ENCODE measurements at places on chromosomes 1 and 21. TPM values are rescaled to one million over a fixed set of nuclear protein-coding genes. Genes with fewer than 3 reads are reported as not detected.
A peak's percentile ranks its signal among the peaks of the same experiment; 100 is the strongest.

DNA sequence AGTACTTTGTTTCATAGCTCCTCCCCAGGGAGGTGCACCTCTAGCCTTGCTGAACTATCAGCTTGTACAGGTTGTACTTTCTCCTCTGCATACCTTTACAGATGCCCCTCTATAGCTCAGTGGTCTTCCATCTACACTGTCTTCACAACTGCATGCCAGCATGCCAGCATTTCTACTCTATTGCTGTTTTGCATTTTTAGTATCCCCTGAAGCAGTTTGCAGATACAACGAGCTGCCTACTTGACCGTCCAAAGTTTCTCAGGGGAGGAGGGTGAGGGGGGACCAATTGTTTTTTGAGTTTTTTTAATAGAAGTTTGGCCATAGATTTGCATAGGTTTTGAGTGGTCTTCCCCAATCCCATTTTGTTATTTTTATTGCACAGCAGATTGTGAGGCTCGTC lies 27.6 kb upstream of the CTH start:
- no peak overlapping the region for H3K27ac ChIP-seq
- H3K36me3 ChIP-seq: no peaks in the 10 kb centered on the region
- no peaks in the 10 kb centered on the region for H3K4me1 ChIP-seq

The IFNAR1 gene
- total RNA-seq: 17.7 TPM

DNA sequence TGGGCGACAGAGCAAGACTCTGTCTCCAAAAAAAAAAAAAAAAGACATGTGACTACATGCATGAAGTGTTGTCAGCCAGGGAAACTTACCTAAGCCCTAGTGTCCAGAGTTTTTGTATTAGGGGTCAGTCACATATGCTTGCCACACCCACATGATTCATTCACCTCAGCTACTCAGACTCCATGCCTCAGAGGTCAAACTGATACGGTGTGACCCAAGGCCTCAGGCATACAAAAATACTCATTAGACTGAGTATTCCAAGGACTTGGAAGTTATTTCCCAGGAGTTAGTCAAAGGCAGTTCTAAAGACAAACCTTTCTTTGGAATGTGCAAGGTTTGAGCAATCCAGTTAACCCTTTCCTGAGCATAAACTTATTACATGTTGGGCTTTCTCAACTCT lies 6.3 kb upstream of the TRIM33 start:
- no peak overlapping the region for H3K27ac ChIP-seq
- no peak overlapping the region for H3K4me3 ChIP-seq
- peaks cover 1% of the 10 kb centered on the region for H3K27me3 ChIP-seq
- H3K4me1 ChIP-seq: no peaks in the 10 kb centered on the region

- H3K4me3 ChIP-seq: no peak overlapping the region
- H3K36me3 ChIP-seq: no peaks in the 10 kb centered on the region
- H3K4me1 ChIP-seq: no peaks in the 10 kb centered on the region
- H3K27ac ChIP-seq: no peak overlapping the region
- peaks cover 2% of the 10 kb centered on the region for H3K27me3 ChIP-seq
These were observed 2.7 kb upstream of the FMO1 start for GRCh38 chr1:171245458-171246064.

DNA sequence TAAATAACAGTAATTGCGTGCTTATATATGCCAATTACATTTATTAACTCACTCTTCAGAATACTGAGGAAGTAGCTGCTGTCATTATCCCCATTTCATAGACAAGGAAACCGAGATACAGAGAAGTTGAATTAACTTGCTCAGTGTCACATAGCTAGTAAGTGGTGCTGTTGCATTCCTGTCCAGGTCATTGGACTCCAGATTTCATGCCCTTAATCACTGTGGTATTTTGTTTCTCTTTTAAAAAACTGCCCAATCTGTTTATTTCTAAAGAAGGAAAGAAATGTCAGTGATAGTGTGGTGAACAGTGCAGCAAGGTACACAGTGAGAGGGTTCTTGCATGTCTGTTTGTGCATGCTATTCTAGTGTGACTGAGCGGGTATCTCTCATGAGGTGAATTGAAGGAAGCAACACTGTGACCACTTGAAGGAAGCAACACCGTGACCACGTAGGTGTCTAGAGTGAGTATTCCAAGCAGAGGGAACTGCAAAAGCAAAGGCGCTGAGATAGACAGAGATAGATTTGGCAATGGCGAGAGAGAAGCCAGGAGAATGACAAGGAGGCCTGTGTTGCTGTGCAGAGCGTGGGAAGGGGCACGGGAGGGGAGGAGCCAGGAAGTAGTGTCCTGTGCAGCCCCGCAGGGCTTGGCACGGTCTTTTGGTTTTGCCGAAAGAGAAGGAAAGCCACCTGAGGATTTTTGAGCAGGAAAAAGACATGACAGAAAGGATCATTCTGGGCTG lies 95.9 kb downstream of the CAMTA1 start:
- no peak for DNase-seq
- peaks cover 3% of the 10 kb centered on the region for H3K4me1 ChIP-seq
- no peaks in the 10 kb centered on the region for H3K27me3 ChIP-seq
- no peak overlapping the region for H3K4me3 ChIP-seq

The VHLL gene
- total RNA-seq: not detected

The RSPO1 gene
- total RNA-seq: not detected

GRCh38 chr21:33246963-33247362 lies 17.2 kb downstream of the IFNAR2 start:
- H3K36me3 ChIP-seq: peaks cover 4% of the 10 kb centered on the region
- peaks cover 2% of the 10 kb centered on the region for H3K4me1 ChIP-seq
- H3K27ac ChIP-seq: no peak overlapping the region

The IVL gene
- not detected for total RNA-seq

The SMCP gene
- total RNA-seq: not detected

DNA sequence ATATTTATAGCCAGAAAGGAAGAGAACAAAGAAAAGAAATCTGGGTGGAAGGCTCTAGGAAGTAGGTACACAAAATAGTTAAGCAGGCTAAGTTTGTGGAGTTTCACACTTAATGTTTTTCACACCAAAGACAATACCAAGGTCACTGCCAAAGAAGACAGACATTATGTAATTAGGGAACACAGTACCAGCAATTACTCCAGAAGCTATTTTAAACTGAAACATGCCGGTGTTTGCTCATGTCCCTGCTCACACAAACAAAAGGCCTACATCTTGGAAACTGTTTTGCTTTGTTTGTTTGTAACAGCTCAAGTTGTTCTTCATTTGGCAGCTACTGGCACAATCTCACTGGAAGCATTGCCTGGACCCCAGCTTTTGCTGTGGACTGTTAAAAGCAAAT lies 88.5 kb upstream of the DAB1 start:
- H3K4me3 ChIP-seq: no peak overlapping the region
- H3K27me3 ChIP-seq: peaks cover 4% of the 10 kb centered on the region
- DNase-seq: no peak
- no peaks in the 10 kb centered on the region for H3K4me1 ChIP-seq
- H3K36me3 ChIP-seq: no peaks in the 10 kb centered on the region
- no peak overlapping the region for H3K27ac ChIP-seq

DNA sequence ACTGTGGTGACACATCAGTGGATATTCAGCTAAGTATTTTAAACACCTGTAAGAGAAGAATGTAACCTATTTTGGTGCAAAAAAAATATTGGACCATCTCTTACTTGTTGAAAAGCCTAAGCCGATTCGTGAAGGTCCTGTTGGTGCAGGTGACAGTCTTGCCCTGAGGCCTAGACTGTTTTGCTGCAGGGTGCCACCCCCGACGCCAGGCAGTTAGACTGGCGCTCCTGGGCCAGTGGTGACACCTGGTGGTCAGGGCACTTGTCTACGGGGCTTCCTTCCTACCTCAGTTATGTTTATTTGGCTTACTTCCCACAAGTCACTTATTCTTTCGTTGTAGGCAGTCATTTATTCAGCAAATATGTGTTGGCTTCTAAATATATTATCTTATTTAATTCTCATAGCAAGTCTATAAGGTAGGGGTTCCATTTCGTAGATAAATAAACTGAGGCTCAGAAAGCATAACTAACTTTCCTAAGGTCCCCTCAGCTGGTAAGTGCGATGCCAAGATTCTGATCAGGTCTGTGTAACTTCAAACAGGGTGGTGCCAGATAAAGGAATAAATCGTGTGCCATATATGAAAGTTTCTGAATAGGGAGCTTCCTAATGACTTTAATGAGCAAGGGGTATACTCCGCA lies 1.9 kb downstream of the EEIG2 start:
- H3K4me3 ChIP-seq: peak overlapping the region; percentile 94
- peak overlapping the region; percentile 98 for H3K27ac ChIP-seq
- peak; percentile 79 for DNase-seq
- no peaks in the 10 kb centered on the region for H3K36me3 ChIP-seq
- peaks cover 13% of the 10 kb centered on the region for H3K27me3 ChIP-seq

DNA sequence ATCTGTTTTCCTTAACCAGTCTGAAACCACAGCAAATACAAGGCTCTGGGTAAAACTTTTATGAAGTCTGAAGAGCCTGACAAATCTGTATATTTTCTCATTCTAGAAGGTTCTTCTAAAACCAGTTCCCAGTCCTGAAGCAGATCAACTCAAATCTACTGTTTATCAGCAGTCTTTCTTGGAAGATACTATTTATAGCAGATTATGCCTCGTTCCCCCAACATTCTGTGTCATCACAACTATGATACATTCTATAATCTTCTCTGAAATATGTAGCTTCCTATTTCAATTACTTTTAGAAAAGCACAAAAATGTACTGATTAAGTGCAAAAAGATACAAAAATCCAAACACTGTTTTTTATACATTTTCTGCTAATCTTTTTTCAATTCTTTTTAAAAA lies 67.5 kb downstream of the NIBAN1 start:
- no peak overlapping the region for H3K4me3 ChIP-seq
- no peaks in the 10 kb centered on the region for H3K36me3 ChIP-seq
- no peaks in the 10 kb centered on the region for H3K4me1 ChIP-seq
- no peak for DNase-seq

The LCE2C gene
- not detected for total RNA-seq

- no peaks in the 10 kb centered on the region for H3K36me3 ChIP-seq
- no peak overlapping the region for H3K4me3 ChIP-seq
- H3K27ac ChIP-seq: no peak overlapping the region
- H3K4me1 ChIP-seq: no peaks in the 10 kb centered on the region
These were observed 31.3 kb downstream of the MAN1C1 start for GRCh38 chr1:25647863-25648262.

GRCh38 chr1:24970926-24971875 lies 41.1 kb upstream of the RUNX3 start:
- peaks cover 16% of the 10 kb centered on the region for H3K36me3 ChIP-seq
- no peak for DNase-seq
- no peak overlapping the region for H3K27ac ChIP-seq
- no peak overlapping the region for H3K4me3 ChIP-seq

DNA sequence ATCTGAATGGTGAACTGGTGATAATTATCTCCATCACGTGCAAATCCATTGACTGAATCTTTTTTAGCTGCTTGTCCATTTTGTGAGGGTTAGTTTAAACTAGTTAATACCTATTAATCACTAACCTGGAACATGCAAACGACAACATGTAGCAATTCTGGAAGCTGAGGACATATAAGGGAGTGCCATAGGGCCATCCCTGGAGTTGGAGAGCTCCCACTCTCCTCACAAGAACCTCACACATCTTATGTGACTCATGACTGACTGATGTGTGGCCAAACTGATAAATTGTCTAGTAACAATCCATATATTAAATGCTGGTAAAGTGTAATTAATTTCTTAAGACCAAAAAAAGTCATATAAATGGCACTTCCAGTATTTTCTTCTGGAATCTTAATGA lies 62.9 kb upstream of the HOOK1 start:
- peaks cover 2% of the 10 kb centered on the region for H3K4me1 ChIP-seq
- H3K4me3 ChIP-seq: no peak overlapping the region
- H3K27ac ChIP-seq: no peak overlapping the region
- no peaks in the 10 kb centered on the region for H3K27me3 ChIP-seq
- no peak for DNase-seq

GRCh38 chr21:43602266-43603232 lies 56.7 kb downstream of the HSF2BP start:
- H3K36me3 ChIP-seq: no peaks in the 10 kb centered on the region
- H3K27ac ChIP-seq: no peak overlapping the region
- peaks cover 11% of the 10 kb centered on the region for H3K4me1 ChIP-seq
- no peaks in the 10 kb centered on the region for H3K27me3 ChIP-seq
- no peak overlapping the region for H3K4me3 ChIP-seq

GRCh38 chr1:118970451-118970850 lies 17.7 kb downstream of the TBX15 start:
- H3K4me3 ChIP-seq: no peak overlapping the region
- H3K27me3 ChIP-seq: peaks cover 3% of the 10 kb centered on the region
- no peaks in the 10 kb centered on the region for H3K36me3 ChIP-seq
- no peak for DNase-seq

The BARHL2 gene
- total RNA-seq: 0.27 TPM

DNA sequence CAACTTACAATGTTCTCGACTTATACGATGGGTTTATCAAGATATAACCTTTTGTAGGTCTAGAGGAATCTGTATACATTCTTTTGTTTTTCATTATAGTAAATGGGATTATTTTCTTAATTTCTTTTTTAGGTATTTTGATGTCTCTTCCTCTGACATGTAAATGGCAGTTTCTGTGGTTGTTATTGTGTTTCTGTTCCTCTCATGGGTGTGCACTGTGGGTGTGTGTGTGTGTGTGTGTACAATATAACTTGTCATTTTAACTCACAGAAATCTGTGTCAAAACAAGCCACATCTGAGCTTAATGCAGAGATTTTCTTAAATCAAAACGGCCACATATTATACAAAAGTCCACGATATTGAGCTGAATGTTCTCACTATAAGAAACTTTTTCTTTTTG lies 1300.8 kb upstream of the B3GALT2 start:
- H3K27me3 ChIP-seq: no peaks in the 10 kb centered on the region
- H3K27ac ChIP-seq: no peak overlapping the region
- H3K4me3 ChIP-seq: no peak overlapping the region

DNA sequence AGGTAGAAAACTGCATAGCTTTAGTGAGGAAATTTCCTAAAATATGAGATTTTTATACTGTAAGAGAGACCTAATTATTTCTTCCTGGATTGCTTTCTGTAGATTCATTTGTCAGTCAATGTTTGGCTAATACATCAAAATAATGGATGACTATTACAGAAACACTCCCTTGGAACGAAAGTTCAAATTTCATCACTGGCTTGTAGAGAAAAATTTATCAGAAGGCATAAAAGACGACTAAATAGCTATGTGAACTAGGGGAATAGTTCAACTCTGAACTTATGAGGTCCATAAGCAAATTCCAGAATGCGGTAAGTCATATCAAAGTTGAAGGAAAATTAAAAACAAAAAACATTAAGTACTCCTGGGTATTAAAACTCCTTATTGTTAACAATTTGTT lies 36.0 kb downstream of the WNT2B start:
- H3K4me1 ChIP-seq: no peaks in the 10 kb centered on the region
- no peak for DNase-seq
- no peaks in the 10 kb centered on the region for H3K36me3 ChIP-seq
- H3K27ac ChIP-seq: no peak overlapping the region

The SV2A gene
- total RNA-seq: 34.9 TPM

The CNR2 gene
- not detected for total RNA-seq

- no peak overlapping the region for H3K4me3 ChIP-seq
- H3K27me3 ChIP-seq: peaks cover 1% of the 10 kb centered on the region
- no peak overlapping the region for H3K27ac ChIP-seq
- peaks cover 25% of the 10 kb centered on the region for H3K4me1 ChIP-seq
- DNase-seq: no peak
These were observed 163.6 kb downstream of the ST6GALNAC3 start for GRCh38 chr1:76238094-76238628.

Measured in glutamatergic neuron (in vitro differentiated cells).